ENCODE measurements at places on chromosomes 2 and 18. TPM values are rescaled to one million over a fixed set of nuclear protein-coding genes. Genes with fewer than 3 reads are reported as not detected.

The FSHR gene
- not detected for total RNA-seq

The CNGA3 gene
- 0.18 TPM for total RNA-seq

The QPCT gene
- total RNA-seq, result 1.7 TPM

The PFN4 gene
- 1.7 TPM for total RNA-seq

The MYCN gene
- not detected for total RNA-seq

All from fibroblast of the aortic adventitia (primary cell).